ENCODE measurements at places on chromosomes 13 and 19.
A peak's percentile ranks its signal among the peaks of the same experiment; 100 is the strongest.

GRCh38 chr19:29294343-29294811 is 81.4 kb upstream of the UQCRFS1 start:
- DNase-seq, result no peak

GRCh38 chr19:12959481-12959880 is 2.5 kb upstream of the GADD45GIP1 start:
- DNase-seq, result no peak

GRCh38 chr13:31773538-31773937 is 34.2 kb downstream of the RXFP2 start:
- no peak for DNase-seq

DNA sequence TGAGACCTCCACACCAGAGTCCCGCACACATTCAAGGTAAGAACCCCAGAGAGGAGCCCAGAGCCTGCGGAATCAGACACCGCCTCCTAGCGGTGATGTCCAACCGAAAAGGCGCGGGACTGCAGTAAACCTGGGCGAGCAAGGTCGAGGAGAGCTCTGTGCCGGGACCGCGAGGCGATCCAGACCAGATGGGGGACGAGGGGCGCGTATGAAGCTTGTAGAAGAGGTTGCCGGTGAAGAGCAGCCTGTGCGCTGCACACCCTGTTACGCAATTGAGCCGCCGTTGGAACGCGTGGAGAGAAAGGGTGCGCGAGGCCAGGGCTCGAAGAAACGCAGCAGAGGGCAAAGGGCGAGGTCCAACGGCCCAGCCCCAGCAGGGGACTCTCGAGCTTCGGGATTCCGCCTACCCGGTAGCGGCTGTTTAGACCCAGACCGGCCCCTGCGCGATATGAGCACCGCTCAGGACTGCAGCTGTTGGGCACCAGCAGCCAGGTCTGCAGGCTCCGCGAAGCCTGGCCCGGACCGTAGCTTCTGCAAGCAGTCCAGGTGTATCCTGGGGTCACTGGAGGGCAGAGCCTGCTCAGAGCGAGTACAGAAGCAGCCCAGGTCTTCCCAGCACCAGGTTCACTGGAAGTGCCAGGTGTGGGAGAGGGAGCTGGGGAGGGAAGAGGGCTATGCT is 65.9 kb upstream of the ZNF599 start:
- DNase-seq, result peak; percentile 36

DNA sequence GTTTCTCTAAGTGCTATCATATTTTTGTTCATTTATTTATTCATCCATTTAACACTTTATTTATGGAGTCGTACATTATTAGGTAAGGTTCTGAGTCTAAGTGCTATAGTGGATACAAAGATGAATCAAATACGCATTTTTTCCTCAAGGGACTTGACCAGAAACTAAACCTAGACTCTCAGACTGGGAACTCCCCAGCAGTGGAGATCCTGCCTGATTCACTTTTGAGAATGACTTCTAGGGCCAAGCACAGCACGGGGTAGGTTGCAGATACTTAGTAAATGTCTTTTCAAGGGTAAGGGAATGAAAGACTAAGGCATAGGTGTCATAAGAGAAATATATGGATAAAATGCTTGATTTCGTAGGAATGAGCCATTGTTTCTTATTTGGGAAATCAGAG is 7.2 kb downstream of the DNAJC15 start:
- no peak for DNase-seq

DNA sequence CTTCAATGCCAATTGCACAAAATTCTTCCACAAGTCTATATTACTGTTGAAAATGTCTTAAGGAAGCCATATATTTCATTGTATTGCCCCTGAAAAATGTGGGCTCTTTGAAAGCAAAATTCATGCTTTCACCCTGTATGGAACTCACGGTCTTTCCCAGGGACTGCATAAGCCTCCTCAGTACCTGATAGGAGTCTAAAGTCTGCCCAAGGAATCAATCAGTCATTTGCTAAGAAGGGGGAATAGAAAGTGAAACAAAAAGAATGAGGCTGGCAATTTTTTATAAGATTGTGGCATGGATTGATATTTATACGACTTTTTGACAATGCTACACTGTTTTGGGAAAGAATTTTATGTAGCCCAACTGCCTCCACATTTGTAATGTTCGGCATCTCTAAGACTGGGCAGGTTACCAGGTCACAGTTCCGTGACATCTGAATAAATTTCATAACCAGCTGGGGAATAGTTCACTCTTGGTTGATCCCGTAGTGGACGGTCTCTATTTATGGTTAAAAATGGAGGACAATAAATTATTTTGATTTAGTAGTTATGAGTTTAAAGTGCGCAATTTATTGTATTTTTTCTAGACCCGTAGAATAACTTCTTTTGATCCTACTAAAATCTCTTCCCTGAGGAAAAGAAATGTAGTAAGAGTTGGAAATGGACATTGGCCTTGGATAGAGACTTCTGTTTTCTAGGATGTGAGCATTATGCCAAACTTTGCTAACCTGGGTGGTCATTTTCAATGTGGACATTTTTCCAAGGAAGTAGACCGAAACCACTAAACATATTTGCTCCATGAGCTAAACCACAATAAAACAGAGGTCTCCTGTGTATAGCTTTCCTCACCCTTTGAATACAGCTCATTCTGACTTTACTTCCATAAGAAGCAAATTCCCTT is 1585.4 kb downstream of the EFNB2 start:
- no peak for DNase-seq

GRCh38 chr19:8815780-8816179 is 16.3 kb downstream of the ZNF558 start:
- no peak for DNase-seq

- no peak for DNase-seq
Observed at GRCh38 chr13:60931858-60932546, 483.6 kb downstream of the PCDH20 start.

DNA sequence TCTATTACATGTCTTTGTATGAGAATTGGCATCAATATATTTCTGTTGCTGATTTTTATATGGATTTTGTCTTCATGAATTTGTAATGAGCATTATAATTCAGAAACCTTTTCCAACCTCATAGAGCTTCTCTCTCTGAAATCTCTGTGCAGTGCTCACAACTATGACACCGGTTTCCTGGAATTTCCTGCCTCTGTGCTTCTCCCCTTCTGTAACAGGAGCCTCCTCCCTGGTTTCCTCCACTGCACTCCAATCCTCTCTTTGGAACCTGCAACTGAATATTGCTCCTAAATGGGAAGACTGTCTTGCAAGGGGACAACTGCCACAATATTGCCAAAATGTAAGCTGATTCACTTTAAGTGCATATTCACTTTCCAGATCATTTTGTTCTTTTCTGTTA is 1147.9 kb downstream of the UQCRFS1 start:
- no peak for DNase-seq

DNA sequence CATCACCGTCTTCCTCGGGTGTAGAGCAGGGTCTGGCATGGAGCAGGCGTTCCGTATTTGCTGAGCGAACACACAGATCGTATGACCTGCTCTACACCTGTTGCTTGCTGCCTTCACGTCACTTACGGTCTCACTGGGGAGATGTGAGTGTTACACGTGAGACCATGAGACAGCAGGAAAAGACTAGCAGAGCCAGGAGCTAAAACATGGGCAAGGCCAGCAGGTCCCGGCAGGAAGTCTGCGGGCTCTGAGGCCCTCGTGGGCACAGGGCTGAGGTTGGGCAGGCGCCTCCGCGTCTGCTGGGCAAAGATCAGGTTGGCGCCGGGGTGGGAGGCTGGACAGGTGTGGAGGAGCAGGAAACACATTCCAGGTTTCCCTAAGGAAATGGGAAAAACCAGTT is 19.7 kb upstream of the GTF3A start:
- DNase-seq, result no peak

DNA sequence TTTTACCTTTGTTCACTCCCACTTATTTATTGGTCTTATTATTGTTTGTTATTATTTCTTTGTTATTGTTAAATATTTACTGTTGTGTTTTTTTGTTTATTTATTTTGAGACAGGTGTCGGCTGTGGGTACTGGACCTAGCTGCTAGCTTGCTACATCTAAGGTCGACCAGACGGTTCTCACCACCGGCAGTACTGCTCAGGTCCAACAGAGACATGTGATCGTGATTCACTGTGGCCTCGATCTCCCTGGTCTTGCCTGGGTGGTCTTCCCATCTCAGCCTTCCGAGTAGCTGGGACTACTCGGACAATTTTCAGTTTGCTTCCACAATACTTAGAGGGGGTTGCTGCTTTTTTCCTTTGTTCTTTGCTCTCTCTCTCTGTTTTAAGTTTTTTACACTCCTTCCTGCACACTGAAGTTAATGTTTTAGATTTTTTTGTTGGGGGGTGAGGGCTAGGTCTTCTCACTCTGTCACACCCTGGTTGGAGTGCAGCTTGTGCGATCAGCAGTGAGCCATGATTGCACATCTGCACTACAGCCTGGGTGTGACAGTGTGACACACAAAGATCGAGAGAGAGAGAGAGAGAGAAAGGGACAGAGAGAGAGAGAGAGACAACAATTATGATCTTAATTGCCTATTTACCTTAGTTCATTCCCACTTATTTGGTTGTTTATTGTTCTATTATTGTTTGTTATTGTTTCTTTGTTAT is 1432.4 kb downstream of the UQCRFS1 start:
- DNase-seq, result no peak

DNA sequence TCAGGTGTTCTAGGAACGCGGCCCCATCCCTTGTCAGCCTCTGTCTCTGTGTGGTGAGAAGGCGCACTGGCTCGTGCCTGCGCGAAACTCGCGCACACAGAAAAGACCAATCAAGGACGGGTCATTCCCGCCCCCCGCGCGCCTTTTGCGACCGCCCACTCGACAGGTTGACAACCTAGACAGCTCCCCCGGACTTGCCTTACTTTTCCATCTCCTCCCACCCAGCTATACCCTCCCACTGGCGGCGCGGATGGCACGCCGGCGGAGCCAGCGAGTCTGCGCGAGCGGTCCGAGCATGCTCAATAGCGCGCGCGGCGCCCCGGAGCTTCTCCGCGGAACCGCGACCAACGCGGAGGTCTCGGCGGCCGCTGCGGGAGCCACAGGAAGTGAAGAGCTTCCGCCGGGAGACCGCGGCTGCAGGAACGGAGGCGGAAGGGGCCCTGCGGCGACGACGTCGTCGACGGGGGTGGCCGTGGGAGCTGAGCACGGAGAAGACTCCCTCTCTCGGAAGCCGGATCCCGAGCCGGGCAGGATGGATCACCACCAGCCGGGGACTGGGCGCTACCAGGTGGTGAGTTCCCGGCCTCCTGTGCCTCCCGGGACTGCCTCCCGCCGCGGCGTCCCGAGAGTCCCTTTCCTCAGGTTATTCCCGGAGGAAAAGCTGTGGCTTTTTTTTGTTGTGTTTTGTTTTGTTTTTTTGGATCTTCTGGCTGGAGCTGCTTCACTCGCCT is at the start of gene NDFIP2:
Gene NDFIP2, plus strand, starts transcription at position 202 of the 731 bp plus-strand sequence. Its CDS starts 49 bp downstream, at position 251.
- DNase-seq, result peak; percentile 93

DNA sequence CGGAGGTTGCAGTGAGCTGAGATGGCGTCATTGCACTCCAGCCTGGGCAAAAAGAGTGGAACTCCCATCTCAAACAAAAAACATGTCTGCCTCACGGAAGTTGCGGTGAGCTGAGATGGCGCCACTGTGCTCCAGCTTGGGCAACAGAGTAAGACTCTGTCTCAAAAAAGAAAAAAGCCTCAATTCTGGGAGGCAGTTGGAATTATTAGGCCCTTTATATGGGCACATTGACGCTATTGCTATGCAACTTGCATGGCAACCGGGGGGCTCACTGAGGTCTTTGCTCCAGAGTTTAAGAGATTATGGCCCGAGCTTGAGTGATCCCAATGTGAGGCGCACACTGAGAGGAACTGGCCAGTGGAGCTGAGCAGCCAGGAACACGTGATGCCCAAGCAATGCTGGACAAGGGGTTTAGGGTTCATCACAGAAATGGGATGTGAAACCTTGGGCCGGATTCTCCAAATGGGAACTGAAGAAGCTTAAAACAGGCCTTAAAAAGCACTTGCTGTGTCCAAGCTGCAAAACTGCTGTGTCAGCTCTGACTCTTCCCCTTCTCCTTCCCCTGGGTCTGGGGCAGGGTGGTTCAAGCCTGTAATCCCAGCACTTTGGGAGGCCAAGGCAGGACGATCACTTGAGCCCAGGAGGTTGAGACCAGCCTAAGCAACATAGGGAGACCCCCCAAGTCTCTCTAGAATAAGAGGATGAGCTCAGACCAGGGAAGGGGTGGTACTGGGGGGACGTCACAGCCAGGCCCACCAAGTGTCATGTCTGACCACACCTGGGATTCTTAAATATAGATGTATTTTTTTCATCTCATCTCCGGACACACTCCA is 2.5 kb downstream of the FTL start:
- no peak for DNase-seq

GRCh38 chr19:33864311-33864850 is 67.7 kb downstream of the KCTD15 start:
- no peak for DNase-seq

DNA sequence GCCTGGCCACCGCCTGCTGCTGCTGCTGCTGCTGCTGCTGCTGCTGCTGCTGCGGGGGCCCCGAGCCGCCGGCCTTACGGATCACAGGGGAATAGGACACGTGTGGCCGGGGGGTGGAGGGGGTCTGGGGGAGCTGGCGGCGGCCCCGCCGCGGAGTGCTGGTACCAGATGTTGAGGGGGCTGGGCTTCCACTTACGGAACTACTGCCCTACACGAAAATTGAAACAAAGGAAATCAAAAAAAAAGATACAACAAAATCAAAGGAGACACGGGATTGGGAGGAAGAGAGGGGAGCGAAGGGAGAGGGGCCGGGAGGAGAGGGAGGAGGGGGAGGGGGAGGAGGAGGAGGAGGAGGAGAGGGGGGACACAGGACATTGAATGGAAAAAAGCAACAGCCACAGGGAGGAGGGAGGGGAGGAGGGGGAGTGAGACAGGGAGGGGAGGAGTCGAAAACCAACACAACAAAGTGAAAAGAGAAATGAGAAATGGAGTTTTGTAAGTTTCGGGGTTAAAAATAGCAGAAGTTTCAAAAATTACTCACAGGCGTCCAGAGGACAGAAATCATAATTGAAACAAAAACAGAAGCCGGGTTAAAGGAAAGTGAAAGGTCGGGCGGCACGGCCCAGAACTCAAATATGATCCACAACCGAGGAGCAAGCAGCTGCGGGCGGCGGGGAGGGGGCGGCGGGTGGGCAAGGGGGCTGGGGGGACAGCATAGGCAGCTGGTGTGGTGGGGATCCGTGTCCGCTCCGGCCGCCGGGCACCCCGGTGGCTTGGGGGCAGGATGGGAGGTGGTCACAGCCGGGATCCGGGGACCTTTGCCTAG is 57.8 kb downstream of the IER2 start:
- DNase-seq, result peak; percentile 62

DNA sequence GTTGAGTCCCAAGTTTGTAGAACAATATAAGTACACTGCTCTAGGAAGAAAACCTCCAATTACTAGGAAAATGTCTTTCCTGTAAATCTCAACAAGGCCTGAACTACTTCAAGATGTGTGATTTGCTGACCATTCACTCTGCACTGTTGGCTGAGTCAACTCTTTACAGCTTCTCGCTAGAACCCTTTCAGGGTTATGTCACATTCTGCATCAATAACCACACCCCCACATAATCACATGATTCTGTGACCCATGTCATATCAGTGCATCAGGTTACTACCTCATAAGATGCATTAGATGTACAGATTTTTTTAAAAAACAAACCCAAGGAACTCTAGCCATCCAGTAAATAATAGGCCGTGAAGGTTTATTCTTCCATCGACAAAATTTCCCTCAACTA is 16.1 kb upstream of the DCLK1 start:
- DNase-seq, result no peak
